Fibroblast of skin of right biceps (primary cell): ENCODE measurements at places on chromosomes 6 and 20.
A peak's percentile ranks its signal among the peaks of the same experiment; 100 is the strongest.

DNA sequence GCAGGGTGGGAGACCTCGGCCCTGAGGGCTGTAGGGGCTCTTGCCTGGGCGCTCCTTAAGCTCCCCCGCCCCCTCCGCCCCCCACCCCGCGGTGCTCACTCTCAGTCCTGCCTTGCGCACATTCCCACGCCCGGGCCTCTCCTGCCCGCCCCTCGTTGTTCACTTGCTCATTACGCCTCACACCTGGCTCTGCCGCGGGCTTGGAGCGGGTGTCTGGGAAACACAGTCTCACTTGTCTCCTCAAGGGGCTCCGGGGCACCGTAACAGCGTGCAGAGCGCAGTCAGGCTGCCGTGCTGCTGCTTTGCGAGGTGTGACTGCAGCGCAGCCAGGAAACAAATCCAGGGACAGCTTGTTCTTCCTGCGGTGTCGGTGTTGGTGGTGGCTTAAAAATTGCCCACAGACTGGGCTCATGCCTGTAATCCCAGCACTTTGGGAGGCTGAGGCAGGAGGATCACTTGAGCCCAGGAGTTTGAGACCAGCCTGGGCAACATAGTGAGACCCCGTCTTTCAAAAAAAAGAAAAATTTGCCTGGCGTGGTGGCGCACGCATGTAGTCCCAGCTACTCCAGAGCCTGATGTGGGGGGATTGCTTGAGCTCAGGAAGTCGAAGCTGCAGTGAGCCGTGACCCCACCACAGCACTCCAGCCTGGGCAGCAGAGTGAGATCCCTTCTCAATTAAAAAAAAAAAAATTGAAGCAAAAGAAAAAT lies 4.6 kb downstream of the NPBWR2 start:
- no peak for DNase-seq

GRCh38 chr6:4610256-4610655 lies 165.9 kb upstream of the CDYL start:
- peak; percentile 94 for DNase-seq

- no peak for DNase-seq
Measured at GRCh38 chr6:25769983-25770382, 15.4 kb downstream of the SLC17A4 start.

DNA sequence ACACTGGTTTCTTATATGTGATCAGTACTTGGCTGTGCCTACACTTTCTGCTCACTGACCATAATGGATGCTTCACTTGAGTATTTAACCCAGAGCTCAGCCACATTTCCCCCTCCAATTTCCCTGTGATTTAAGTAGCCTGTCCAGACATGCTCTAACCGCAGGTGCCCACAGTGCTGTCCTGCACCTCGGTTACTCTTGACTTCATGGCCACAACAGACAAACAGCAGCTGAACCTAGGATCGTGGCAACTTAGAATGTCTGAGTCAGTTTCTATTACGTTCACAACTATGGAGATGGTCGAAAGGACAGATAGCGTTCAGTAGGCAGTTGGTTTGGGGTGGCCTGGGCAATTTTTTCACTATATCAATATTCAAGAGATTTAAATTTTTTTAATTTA lies 306.9 kb upstream of the SGK1 start:
- no peak for DNase-seq

DNA sequence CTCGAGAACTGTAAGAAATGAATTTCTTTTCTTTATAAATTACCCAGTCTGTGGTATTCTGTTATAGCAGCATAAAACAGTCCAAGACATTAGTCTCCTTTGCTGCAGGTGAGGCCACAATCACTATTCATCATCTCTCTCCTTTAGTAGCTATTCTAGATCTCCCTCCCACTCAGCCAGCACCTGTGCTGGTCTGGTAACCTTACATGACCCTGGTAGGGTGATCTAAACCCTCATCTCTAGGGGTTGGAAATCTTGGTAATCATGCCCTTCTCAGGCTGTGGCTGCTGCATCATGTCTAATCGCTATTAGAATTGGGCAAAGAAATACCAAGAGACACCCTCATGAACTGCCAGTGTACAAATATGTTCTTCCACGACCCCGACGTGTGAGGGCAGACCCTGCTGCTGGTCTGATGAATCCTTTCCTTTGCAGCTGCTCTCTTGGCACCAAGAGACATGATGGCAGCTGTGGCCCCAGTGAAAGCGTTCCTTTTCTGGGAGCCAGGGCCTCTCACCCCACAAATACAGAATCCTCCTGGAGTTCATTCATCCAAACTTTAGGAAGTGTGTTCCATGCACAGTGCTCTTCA lies 23.0 kb upstream of the IGF2R start:
- DNase-seq = no peak

DNA sequence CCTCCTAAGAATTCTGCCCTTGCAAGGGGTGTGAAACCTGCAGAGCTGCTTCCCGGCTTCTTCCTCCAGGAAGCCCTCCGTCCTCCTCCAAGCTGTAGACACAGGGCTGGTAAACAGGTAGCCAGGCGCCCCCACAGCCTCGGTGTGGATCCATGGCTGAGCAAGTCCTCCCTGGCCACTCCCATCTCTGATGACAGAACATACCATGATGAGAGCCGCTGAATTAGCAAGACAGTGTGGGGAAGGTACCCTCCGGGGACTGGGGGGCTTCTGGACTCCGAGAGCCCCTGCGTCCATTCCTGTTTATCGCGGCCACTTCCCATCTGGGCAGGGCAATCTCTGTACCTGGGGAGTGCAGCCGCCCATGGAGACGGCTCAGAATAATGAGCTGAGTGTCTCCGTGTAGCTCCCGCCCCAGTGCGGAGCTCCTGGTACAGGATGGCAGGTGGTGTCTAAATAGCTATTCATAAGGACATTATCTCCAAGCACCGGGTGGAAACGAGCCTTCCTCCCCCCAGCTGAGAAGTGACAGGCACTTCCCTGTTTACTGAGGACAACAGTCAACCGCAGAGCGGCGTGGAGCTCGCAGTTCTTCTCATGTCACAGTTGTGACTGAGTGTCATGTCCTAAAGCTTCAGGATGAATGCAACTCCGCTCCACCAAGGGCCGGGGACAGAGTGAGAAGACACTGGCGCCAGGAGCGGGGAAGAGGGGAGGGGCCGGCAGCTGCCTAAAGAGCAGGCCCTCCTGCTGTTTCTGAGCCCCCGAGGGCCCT lies 22.7 kb upstream of the NTSR1 start:
- DNase-seq = no peak

- DNase-seq = no peak
Measured at GRCh38 chr20:45017281-45017680, 51.0 kb downstream of the STK4 start.

DNA sequence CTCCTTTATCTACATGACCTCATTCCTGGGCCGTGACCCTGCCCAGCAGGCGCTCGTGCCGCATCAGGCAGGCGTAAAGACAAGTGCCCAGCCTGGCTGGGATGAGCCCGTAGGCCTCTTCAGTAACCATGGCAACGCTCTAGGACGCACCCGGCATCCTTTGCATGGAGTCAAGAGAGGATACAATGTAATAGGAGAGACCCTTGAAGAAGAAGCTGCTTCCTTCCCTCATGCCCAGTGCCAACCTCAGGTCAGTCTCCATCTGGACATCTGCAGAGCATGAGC lies 5.0 kb upstream of the LSM14B start:
- no peak for DNase-seq

- DNase-seq = no peak
Measured at GRCh38 chr20:34517114-34517505, 888 bp downstream of the DYNLRB1 start.

GRCh38 chr6:135527116-135527959 lies 29.8 kb upstream of the AHI1 start:
- no peak for DNase-seq

DNA sequence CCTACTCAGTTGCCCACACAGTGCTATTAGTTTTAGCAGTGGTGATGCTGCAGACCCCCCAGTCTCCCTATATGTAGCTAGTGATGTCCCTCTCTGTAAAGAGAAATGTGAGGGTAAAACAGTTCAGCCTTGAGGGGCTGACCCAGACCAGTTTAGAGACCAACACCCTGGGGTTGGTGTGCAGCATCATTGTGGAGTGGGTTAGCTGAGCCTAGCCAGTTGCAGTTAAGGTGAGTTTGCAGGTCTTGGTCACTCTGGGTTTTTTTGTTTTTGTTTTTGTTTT lies 401 bp upstream of the B3GALT4 start:
- DNase-seq = peak; percentile 3

DNA sequence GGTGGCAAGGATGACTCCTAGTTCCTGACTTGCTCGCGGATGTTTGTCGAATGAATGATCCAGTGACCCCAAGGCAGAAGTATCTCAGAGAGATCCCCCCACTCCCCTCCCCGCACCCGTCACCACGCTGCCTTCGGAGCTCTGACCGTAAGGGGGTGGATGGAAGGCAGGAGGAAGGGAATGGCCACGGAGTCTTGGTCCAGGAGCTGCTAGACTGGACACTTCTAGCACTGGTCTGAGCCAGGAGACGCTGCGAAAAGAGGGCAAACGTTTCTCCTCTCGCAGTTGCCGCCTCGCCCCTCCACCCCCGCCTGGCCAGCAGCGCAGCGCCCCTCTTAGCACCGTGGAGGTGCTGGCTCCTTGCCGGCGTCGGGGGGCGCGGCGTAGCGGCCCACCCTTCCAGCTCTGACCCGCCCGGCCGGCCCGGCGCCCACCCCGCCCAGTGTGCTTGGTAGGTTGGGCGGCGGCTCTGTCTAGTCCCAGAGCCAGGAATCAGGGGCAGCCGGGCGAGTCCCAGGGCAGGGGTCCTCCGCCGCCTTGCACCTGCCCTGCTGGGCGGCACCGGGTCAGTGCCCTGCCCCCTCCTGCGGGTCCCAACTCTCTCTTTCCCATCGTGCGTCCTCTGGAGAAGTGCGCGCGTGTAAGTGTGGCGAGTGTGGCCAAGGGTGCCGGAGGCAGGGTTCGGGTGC lies 2.4 kb upstream of the DBNDD2 start:
- DNase-seq = peak; percentile 3

- no peak for DNase-seq
Measured at GRCh38 chr6:159037756-159038290, 7.0 kb downstream of the TAGAP start.

- DNase-seq = peak; percentile 49
Measured at GRCh38 chr6:128519132-128519930, 1.1 kb downstream of the PTPRK start.
